Stimulated activated CD8-positive, alpha-beta memory T cell treated with anti-CD3 and anti-CD28 coated beads, Interleukin-4, amount 100 ng/mL, for 4 hours (primary cell): ENCODE measurements at places on chromosomes 6 and 20.

DNA sequence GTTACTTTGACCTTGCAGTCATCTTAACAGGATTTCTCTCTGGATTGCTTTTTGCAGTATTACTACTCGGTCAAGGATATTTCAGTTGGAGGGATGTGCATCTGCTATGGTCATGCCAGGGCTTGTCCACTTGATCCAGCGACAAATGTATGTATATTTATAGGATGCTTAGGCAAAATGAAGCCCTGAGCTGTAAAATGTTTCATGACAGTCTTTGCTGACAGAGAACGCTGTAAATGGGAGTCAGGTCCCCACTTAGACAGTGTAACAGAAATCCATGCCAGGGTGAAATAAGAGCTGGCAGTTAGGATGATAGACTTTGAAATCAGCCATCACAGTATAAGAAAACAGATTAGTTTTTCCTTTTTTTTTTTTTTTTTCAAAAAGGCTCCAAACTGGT lies 264.0 kb downstream of the LAMA2 start:
- no peak for DNase-seq

DNA sequence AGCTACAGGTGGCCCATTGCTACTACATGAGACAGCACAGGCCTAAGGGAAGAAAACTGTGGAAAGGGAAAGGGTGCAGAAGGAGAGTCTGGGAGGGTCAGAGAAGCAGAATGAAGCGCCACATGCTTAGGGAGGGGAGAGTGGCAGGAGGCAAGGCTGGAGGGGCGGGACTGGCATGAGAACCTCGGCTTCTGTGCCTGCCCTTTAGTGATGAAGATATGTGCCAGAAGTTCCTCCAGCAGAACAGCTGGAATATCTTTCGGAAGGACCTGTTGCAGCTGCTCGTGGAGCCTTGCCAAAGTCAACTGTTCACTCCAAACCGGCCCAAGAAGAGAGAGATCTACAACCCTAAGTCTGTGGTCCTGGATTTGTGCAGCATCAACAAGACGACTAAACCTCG lies 61.8 kb downstream of the CNBD2 start:
- no peak for DNase-seq

DNA sequence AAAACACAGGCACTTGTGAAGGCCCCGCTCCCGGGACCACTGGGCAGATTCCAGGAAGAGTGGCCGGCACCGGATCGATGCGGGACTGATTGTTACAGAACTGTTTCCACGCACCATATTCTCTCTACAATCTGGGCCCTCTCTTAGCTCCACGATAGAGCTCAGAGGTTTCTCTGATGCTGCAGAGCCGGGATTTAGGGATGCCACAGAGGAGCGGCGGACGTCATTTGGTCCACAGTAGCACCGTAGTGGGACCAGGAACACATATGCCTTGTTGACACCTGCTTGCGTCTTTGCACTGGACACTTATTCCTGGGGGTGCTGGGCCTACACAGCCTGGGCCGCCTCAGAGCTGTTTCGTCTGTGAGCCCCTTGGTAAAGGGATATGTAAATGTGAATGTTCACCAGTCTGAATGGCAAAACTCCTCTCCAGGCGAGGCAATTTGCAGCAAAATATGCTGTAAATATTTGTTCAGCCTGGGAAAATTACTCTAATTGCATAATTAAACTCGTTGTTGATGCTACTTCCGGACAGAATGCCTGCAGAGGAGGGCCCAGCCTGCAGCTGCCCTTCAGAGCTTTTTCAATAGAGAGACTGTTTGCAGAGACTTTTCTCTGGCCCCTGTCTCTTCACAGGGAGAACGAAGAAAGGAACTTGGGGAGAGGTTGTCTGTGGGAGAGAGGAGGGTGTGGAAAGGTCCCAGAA lies 9.4 kb downstream of the PCK1 start:
- DNase-seq: no peak

GRCh38 chr6:153312634-153313033 lies 181.6 kb upstream of the RGS17 start:
- no peak for DNase-seq

- DNase-seq: no peak
Observed at GRCh38 chr6:99119109-99120031, 171.6 kb upstream of the FBXL4 start.

GRCh38 chr6:136985502-136985901 lies 59.3 kb downstream of the IL20RA start:
- no peak for DNase-seq

GRCh38 chr20:15109494-15109893 lies 772.1 kb upstream of the FLRT3 start:
- DNase-seq: no peak

DNA sequence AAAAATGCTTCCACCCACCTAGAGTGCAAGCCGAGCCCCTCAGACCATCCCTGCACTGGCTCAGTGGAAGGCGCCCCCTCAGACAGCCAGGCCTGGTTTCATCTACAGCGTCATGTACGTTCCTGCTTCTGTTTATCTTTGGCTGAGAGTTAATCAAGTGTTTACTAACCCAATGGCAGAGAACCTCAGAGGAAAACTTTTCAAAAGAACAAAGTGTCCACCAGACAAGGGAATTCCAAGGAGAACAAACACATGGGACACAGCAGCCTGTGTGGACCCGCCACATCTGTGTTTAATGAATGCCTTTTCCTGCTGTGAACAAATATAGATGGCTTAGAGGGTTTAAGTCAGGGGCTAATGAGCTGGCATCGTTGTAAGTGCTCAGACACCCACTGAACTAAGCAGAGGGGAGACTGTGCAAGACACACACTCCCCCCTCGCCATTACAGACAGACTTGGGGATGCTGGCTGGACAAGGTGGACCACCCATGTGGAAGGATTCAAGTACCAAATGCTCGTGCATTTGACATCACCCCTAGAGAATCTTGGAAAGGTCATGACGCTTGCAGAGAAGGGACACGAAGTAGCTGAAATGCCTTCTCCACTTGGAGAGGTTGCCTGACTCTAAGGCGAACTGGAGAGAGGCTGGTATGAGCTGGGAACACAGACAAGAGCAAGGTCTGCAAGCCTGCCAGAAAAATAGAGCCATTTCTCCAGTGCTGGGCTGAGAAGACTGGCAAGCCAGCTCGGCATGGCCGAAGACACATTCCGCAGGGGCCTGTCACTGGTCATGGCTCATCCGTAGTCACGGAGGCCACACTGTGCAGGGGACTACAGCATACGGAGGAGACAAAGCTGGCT lies 53.5 kb upstream of the NXT1 start:
- DNase-seq: no peak

GRCh38 chr20:58352468-58352867 lies 36.6 kb upstream of the VAPB start:
- no peak for DNase-seq

DNA sequence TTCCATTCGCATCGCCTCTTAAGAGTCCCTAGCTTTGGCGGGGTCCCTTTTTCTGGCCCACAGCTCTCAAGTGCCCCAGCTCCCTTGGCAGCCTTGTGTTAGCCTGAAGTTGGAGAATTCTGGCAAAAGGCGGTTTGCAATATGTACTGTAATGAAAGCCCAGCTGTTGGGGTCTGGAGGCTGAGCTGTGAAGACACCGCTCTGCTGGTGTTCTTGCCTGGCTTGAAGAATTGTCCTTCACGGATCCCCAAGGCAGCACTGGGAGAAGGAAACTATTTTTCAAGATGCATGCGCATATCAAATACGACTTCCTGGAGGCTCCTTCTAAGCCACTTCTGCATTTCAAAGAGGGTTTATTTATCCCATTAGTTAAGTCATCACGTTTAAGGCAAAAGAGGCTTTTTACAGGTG lies 21.4 kb upstream of the CITED2 start:
- no peak for DNase-seq

DNA sequence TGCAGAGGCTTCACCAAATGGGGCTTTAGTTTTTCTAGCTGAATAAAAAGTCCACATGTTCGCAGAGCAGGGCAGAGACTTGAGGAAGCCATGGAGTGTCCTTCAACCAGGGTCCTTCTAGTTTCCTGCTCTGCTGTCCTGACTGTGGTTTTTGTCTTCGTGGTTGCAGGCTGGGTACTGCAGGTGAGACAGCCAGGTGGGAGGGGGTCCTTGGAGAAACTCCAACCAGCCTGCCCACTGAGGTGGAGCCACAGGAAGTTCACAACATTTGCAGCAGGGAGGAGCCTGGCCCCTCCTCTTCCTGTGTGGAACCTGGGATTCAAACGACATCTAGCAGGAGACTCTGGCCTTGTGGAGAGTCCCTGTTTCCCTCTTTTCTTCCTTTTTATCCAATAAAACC lies 68.8 kb upstream of the MYLIP start:
- DNase-seq: no peak

- DNase-seq: no peak
Observed at GRCh38 chr6:71408787-71409723, 120.4 kb downstream of the OGFRL1 start.

DNA sequence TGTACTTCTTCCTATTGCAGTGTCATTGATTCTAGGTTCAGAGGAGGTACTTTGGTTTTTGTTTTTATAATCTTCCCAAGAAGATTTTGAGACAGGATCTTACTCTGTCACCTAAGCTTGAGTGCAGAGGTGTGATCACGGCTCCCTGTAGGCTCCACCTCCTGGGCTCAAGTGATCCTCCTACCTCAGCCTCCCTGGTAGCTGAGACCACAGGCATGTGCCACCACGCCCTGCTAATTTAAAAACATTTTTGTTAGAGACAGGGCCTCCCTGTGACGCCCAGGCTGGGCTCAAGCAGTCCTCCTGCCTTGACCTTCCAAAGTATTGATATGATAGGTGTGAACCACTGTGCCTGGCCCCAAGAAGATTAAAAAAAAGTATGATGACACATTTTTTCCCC lies 3.4 kb upstream of the SLC17A5 start:
- DNase-seq: no peak

GRCh38 chr20:3158968-3159431 lies 665 bp downstream of the FASTKD5 start:
- DNase-seq: no peak

DNA sequence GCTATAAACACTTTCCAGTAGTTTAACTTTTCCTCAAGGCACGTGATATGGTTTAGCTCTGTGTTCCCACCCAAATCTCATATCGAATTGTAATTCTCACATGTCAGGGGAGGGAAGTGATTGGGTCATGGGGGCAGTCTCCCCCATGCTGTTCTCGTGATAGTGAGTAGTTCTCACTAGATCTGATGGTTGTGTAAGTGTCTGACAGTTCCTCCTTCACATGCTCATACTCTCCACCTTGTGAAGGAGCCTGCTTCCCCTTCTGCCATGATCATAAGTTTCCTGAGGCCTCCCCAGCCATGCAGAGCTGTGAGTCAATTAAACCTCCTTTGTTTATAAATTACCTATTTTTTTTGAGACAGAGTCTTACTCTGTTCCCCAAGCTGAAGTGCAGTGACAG lies 127.9 kb downstream of the DTNBP1 start:
- no peak for DNase-seq

DNA sequence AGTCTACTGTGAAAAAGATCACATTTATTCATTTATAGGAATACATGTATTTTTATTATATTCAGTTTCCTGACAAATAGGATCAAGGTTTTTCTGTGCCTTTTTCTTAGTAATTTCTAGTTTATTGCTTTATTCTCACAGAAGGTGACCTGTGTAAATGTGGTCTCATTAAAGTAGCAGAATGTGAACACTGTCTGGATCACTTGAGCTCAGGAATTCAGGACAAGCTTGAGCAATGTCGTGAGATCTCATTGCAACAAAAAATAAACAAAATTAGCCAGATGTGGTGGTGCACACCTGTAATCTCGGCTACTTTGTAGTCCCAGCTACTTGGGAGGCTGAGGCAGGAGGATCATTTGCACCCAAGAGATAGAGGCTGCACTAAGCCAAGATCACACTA lies 516.7 kb downstream of the CDKAL1 start:
- DNase-seq: no peak

DNA sequence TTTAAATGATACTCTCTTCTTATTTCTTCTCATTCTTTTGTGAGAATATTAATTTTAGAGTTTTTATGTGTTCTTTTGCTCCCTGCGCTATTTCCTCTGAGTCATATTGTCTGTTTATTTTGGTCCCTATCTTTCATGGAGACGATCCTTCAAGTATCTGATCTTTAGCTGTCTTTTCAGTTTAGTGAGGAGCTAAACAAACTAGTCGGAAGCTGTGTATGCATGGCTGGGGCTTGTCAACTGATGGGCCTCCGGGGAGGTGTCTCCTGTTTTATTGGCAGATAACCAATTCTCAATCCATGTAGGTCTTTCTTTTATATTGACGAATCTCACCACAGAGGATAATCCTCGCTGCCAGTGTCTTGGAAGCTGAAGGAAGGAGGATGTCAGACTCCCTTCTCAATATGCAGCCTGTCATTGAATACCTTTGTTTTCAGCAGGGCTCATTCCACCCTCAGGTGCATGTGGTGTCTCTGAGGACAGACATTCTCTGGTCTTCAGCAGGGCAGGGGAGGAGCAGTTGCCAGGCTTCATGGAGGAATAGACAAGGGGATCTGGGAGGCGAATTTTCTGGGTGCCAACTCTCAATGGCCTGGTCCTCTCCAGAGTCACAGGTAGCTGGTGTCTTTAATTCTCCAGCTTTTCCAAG lies 64.9 kb downstream of the RNF182 start:
- no peak for DNase-seq

DNA sequence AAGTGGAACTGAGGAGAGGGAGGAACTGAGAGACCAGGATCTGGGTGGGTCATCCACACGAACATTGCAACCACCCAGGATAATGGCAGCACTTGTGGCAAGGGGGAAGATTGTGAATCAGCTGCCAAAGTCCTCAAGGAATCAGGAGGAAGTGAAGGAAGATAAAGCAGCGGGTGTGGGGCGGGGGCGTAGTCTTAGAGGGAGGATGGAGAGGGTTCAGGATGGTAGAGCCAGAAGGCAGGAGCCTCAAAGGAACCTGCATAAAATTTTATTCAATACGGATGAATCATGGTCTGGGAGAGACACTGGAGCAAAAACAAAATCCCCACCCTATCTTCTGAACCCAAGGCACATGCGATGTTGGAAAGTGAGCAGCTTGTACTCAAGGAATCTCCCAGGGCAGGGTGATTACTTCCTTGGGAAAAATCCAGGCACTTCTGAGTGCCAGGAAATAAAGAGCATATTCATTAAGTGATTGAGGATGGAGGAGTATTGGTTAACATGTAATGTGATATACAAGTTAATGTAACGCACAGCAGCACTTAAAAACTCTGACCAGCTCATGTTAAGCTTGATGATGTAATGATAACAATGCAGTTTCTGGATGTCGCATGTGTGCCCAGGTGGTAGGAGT lies 82.0 kb upstream of the B3GAT2 start:
- DNase-seq: no peak

GRCh38 chr20:38723848-38724625 lies at the start of gene SLC32A1:
SLC32A1 (plus strand) TSS chr20:38724486; CDS start chr20:38724725, 239 bp downstream.
- no peak for DNase-seq

GRCh38 chr6:336159-337114 lies 44.1 kb downstream of the DUSP22 start:
- no peak for DNase-seq

DNA sequence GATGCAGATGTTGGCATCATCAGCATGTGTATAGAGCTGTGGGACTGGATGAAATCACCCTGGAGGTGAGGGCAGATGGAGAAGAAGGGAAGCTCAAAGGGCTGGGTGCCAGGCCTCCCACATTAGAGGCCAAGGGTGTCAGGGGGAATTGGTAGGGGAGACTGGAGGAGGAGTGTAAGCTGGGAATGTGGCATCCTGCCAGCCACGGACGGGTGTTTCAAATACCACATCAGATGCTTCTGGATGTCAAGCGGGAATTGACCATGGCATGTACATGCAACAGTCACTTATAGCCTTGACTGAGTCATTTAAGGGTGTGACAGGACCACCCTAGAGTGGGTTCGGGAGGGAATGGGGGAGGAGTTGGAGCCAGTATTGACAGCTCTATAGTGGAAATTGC lies 9.6 kb downstream of the ERGIC3 start:
- DNase-seq: no peak

- no peak for DNase-seq
Observed at GRCh38 chr6:33206027-33206863, 1.8 kb downstream of the HSD17B8 start.
